ENCODE measurements at places on chromosomes 2 and 18.

GRCh38 chr2:60552078-60552850 is 1.2 kb downstream of the BCL11A start:
- no peak for DNase-seq

DNA sequence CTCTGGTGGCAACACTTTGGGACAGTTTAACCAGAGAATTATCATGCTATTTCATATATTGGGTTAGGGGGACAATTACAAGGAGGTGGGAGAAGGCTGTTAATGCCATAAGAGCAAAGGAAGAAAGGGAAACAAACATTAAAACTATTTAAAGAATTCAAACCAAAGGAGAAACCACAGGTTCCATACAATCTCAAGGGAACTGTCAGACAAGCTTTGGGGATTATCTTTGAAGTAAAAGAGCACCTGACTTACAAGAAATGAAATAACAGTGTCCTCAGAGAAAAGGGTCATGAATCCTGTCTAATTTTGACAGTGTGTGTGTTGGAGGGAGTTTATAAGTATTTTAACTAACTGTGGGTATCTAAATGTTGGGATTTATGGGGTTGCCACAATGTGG is 44.4 kb downstream of the CERS6 start:
- DNase-seq, result no peak

DNA sequence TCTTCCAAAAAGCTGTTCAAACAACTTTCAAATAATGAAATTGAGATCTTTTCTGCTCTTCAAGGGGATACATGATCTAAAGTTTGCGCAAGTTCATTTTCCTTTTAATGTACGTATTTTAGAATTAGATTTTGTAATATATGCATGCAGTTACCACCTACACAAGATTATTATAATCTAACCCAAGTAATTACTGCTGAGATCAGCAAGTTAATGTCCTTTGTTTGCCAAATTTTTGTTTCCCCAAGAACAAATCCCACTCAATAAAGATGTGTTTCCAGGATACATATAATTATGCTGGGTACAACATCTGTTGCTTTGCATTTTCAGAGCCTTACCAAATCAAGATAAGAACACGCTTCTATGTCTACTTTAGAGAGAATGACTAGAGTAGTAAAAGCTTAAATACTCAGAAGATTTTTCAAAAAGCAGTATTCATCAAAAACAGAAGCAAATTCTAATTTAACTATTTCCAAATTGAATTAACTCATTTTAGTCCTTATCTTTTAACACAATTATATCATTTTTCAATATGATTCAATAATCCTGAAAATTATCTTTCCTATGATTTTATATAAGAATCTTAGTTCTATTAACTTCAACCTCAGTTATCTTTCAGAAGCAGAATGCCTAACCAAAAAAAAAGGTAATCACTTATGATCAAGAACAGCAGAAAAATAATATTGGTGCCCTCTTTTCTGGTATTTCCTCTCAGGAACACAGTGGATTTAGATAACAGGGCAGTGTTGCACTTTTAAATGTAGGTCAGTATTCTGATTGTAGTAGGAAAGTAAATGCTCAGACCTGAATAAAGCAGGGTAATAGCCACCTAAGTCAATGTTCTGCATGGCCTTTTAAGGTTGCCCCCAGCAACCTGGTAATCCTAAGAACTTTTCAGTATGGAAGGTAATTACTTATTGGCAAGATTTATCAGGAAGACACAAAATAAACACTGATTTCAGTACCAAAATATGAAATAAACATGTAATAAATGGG is 28.0 kb downstream of the CERKL start:
- DNase-seq, result no peak

GRCh38 chr2:105870858-105871257 is 126.1 kb downstream of the NCK2 start:
- DNase-seq, result no peak

GRCh38 chr18:7896805-7897518 is 329.8 kb downstream of the PTPRM start:
- DNase-seq, result no peak

DNA sequence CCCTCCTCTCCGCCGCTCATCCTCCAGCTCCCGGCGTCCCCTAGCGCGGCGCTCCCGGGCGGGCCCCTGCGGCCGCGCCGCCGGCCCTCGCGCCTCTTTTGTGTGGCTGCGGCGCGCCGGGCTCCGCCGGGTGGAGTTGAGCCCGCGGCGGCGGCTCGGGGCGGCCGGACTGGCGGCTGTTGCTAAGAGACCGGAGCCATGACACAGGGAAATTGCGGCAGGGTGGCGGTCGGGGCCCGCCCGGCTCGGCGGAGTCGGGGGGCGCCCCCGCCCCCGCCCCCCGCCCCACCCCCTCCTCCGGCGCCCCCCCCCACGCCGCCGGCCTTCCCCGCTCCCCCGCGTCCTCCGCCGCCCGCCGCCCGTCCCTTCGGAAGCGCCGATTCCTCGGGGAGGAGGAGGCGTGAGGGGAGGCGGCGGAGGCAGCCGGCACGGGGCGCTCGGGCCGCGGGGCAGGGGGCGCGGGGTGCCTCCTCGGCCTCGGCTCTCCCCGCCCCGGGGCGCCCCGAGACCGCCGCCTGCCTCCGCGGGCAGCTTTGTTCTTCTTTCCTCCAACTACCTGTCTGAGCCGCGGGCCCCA is at the start of gene TMEM200C:
TMEM200C (minus strand) TSS at position 224 of the 577 bp plus-strand sequence. CDS start 3,459 bp downstream, outside the sequence.
- no peak for DNase-seq

GRCh38 chr2:170247882-170248393 is 70.0 kb downstream of the MYO3B start:
- no peak for DNase-seq

DNA sequence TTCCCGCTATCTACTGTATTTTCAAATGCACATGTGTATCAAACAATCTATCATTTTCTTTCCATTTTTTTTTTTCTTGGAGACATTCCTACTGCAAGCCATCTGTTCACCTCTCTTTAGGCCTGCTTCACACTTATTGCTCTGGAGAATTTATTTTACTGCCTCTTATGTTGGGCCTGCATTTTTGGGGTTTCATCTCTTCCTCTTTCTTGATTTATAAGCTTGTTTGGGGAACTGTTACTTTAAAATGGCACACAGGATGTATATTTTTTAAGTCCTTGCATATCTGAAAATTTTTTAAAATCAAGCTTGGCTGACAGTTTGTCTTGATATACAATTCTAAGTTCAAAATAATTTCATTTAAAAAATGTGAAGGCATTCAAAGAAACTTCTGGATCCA is 3.5 kb upstream of the RAB27B start:
- DNase-seq, result no peak

DNA sequence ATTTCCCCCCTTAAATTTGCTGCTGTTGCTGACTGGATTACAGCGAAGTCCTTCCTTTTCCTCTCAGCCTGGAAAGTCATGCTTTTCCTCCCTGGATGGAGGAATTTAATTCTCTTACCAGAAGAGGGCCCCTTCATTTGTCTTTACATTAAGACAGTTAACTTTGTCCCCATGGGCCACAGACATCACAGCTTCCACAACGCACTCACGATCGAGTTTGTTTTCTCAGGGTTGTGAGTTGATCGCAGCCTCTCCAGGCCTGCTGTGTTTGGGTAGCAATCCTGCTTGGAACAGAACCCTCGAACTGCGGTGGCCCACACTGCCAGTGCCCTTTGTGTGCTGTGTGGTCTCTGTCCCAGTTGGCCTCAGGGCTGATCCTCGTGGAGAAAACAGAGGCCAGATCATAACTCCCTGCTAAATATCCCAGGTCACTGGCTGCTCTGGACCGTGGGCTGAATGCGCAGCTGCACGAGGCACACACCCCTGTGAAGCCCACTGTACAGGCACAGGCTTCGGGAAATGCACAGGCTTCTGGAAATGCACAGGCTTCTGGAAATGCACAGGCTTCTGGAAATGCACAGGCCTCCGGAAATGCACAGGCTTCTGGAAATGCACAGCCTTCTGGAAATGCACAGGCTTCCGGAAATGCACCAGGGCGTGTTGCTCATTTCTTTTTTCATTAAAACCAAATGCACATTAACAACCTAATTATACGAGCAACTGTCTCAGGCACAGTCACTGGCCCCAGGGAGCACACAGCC is 2.2 kb upstream of the PDIA6 start:
- DNase-seq, result no peak

DNA sequence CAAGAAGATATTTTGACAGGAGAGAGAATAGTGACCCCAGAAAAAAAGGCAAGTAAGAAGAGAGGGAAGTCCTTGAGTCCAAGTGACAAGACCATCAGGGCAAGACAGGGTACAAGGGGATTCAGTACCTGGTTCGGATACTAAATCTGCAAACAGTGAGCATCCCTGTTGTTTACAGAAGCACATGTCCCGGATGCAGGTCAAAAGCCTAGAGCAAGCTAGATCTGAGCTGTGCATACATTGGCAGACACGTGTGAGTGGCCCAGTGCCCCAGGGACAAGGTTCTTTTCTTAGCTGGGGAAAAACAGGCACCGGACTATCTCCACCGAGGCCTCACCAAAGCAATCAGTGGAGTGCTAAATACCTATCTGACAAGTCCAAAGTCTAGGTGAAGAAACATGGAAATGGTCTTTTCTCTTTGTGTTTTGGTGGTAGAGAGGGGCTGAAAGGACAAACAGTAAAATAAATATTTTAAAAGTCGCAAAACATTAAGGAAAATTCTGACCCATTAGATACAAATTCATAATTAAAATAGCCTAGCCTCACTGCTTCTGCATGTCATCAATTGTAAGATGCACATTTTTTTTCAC is 165.2 kb downstream of the SUCLG1 start:
- no peak for DNase-seq

GRCh38 chr2:140509765-140510164 is 1621.1 kb downstream of the LRP1B start:
- no peak for DNase-seq

GRCh38 chr2:234438305-234438977 is 58.4 kb downstream of the ARL4C start:
- no peak for DNase-seq

DNA sequence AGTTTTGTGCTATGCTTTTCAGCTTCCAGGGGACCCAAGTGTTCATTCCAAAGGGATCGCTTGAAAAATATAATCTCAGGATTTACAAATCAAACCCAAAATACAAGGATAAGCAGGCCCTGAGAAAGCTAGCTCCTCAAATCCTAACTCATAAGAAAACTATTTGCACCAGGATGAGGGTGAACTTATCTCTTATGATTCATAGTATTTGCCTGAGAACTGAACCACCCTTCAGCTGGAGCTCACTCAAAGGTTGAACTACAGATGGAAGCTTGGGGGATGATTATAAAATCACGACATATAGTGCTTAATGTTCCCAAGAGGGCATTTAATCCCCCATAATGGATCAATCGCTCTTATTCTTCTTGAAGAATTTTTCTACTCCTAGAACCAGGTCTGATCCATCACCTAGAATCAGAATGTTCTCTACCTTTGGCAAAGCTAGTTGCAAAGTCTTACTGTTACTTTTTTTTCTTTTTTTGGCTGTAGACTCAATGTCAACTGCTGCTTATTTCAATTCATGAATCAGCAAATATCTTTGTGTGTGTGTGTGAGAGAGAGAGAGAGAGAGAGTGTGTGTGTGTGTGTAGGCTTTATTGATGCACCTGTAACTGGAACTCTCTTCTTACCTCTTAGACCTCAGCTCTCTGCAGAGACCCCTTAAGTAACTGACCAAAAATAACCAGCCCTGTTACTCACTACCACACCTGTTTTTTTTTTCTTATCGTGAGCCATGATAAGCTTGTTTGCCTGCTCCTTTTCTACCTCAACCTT is 44.8 kb downstream of the ARL4C start:
- peak; percentile 66 for DNase-seq

- no peak for DNase-seq
Measured at GRCh38 chr2:16851126-16851525, 185.5 kb upstream of the CYRIA start.

GRCh38 chr18:24757134-24757533 is 296.7 kb downstream of the HRH4 start:
- DNase-seq, result no peak

GRCh38 chr18:55974521-55974920 is 386.5 kb upstream of the TCF4 start:
- no peak for DNase-seq

DNA sequence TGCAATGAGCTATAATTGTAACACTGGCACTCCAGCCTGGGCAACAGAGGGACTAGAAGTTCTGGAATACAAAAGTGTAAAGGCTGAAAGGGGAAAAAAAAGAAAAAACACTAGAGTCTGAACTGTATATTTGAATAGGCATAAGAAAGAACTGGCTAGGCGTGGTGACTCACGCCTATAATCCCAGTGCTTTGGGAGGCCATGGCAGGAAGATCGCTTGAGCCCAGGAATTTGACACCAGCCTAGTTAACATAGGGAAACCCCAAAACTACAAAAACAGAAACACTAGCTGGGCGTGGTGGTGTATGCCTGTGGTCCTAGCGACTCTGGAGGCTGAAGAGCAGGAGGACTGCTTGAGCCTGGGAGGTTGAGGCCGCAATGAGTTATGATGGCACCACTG is 70.6 kb downstream of the SAP130 start:
- no peak for DNase-seq

- DNase-seq, result no peak
Measured at GRCh38 chr2:12295856-12296519, 420.7 kb upstream of the TRIB2 start.

DNA sequence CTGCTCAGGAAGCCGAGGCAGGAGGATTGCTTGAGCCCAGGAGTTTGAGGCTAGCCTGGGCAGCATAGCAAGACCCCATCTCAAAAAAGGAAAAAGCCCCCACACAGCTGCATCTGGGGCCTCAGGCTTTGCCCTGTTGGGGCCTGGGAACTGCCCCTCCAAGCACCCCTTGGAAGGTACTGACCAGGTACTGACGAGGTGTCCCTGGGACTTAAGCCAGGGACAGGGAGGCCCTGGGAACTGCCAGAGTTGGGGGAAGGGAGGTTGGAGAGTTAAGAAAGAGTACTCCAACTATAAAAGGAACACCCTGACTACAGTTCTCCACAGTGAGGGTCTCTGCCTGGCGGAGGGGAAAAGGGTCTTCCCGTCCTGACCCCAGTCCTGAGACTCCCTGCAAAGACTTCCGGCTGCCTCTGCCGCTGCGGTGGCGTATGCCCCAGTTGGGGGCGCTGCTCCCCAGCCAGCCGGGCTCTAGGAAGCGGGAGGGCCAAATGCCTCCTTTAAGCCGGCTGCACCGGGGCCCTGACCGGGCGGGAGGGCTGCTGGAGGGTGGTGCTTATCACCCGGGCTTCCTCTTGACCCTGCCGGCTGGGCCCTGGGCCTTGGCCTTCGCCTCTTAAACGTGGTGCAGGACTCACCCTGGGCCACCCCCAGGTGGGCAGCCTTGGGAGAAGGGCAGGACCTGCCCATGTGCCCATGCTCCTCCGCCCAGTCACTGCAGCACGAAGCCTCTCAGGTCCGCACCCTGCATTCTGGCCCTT is 12.8 kb downstream of the SLC30A3 start:
- DNase-seq, result peak; percentile 51

GRCh38 chr2:85194780-85195480 is 61.7 kb downstream of the TCF7L1 start:
- DNase-seq, result no peak

DNA sequence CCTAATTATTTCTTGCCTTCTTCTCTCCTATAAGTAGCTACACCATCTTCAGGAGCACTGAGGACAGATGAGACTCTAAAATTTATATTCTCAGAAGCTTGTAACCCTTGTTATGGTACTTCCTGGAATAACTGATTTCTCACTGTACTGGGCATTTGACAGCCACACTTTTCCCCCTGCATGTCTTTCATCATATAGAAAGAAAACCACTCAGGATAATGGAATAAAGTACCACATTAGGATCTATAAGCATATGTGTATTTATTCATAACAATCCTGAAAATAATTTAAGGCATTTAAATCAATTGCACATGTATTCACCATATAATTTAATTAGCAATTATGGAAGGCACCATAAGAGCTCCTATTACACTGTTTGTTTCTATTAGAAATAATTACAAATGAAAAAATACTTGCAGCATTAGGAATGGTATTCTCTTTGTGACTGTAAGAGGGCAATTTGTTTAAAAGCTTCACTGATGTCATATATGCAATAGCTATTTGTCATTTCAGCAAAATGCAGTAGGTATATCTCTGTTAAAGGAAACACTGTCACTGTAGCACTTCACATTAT is 216.9 kb upstream of the FSHR start:
- DNase-seq, result no peak
